Stimulated activated CD8-positive, alpha-beta memory T cell treated with anti-CD3 and anti-CD28 coated beads, Interleukin-7, amount 100 ng/mL, for 4 hours (primary cell): ENCODE measurements at places on chromosomes 5 and 9.

DNA sequence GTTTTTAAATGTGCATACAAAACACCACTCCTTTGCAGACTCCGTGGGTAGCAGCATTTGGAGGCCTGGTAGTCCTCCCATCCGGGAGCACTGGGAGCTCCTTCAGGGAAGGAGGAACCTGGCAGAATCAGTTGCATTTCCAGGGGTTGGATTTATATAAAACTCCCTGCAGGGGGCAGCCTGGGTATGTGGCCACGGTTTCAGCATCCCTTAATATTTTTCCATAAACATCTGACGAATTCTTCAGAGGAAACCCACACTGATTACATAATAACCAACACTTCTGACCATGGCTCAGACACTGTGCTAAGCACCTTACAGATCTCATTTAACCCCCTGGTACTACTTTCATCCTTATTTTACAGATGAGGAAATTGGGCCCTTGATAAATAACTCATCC, 6.1 kb upstream of the AFAP1L1 start:
- DNase-seq: no peak

GRCh38 chr9:113950195-113951031, 74.3 kb downstream of the ZNF618 start:
- DNase-seq: no peak

- no peak for DNase-seq
Observed at GRCh38 chr9:120434532-120434931, 145.4 kb downstream of the CDK5RAP2 start.

DNA sequence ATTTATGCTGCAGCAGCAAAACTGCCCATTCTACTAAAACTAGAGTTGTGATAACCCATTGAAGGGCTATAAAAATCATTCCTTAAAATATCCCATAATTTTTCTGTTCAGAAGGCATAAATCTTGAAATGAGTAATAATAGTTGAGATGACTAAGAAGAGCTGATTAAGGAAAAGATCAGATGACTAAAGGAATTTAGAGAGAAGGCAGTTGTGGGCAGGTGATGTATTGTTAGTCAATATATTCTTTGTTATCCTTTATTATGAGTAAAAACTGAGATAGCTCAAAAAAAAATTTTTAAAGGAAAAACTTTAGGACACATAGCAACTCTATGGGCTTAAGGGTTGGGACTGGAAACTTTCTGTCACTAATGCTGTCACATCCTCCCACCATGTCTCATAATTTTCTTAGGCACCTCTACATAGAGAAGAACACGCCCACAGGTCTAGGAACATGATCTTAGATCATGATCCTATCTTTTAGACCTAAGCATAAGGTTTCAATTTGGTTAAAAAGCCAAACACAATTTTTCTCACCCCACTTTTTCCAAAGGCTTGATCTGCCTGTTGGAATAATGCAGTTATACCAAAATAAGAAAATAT, 597.5 kb upstream of the MEF2C start:
- no peak for DNase-seq

DNA sequence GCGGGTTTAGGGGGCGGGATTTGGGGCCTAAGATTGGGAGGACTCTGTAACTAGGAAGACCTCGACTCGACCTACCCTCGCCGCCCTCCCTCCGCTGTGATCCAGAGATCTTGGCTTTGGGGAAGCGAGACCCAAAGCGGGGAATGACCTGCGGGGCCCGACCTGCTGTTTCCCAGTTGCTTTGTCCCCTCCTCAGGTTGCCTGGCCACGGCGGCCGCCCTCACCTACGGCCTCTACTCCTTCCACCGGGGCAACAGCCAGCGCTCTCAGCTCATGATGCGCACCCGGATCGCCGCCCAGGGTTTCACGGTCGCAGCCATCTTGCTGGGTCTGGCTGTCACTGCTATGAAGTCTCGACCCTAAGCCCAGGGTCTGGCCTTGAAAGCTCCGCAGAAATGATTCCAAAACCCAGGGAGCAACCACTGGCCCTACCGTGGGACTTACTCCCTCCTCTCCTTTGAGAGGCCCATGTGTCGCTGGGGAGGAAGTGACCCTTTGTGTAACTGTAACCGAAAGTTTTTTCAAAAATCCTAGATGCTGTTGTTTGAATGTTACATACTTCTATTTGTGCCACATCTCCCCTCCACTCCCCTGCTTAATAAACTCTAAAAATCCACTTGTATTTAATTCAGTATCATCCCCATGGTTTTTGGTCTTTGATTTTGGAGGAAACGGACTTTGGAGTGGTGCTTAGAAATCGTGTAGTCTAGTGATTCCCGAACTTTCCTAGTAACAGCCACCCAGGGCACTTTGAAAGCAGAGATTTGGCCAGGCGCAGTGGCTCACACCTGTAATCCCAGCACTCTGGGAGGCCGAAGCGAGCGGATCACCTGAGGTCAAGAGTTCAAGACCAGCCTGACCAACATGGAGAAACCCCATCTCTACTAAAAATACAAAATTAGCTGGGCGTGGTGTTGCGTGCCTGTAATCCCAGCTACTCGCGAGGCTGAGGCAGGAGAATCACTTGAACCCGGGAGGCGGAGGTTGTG, 878 bp downstream of the HIGD2A start:
- no peak for DNase-seq

- no peak for DNase-seq
Observed at GRCh38 chr5:102638912-102639652, 116.0 kb upstream of the PAM start.

DNA sequence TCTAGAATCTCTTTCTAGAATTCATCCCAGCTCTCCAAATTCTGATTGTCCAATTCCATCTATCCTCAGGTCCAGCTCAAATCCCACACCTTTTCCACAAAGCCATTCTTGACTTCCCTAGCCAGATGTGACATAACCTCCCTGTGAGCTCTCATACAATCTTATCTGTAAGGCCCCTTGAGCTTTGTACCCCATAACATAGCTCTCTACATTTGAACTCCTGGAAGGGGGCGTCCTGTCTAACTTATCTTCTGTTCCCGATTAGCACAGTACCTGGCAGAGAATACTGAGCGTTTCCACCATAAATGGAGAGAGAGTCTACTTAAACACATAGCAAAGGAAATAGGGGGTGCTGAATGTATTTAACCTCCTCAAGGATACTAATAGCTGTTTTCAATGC, 251.6 kb upstream of the RGMB start:
- DNase-seq: no peak

- no peak for DNase-seq
Observed at GRCh38 chr5:89313804-89314588, 431.0 kb upstream of the MEF2C start.

DNA sequence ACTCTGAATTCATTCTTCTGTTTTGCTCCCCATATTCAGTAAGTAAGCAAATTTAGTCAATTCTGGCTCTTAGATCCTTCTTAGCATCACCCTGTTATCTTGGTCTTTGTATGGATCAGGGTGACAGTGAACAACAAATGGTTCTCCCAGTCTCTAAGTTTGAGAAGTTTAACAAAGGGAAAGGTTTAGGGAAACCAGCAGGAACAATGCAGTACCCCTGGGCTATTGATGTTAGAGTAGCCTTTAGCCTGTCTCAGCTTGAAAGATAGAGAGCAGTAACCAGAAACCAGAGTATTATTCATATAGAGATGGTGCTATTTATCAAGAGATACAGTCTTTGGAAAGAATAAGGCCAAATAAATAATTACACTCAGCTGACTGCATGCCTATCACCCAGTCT, 241.8 kb downstream of the CDH12 start:
- DNase-seq: no peak

DNA sequence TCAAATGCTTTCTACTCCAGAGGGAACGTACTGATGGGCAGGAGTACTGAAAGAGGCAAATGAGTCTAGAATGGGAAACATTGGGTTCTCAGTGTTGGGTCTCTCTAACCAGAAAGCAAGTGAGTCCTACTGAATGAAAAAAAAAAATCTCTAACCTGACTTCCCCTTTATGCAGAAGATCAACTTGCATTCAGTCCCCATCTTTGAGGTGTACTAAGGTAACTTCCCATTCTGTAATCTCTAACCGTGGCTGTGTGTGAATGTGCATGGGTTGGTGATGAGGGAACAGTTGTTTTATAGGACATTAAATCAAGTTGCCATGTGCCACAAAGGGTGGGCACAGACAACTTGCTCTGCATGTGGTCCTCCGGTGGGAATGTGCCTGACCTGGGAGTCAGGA, 264.6 kb upstream of the CLINT1 start:
- DNase-seq: no peak

DNA sequence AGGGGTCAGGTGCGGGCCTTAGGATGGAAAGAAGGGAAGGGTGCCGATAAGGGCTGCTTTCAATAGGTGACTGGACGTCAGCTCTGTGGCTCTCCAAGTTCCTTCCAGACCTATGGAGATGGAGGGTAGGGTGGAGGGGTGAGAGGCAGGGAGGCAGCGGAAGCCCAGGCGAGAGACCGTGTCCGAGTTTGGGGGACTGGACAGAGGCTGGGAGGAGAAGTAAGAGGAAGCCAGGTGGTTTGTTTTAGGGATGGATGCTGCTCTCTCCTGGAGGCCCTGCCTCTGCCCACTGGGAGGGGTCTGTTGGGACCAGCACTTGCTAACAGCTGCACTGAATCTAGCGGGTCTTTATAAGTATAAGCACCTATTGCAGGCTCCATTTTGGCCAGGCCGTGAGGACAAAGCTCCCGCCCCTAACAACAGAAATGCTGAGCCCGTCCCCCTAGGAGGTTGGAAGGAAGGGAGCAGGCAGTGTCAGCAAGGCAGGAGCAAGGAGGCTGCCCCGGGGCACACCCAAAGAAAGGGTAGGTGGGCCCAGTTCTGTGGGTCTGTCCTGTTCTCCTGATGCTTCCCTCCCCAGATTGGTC, 167.5 kb downstream of the DAB2IP start:
- DNase-seq: no peak

DNA sequence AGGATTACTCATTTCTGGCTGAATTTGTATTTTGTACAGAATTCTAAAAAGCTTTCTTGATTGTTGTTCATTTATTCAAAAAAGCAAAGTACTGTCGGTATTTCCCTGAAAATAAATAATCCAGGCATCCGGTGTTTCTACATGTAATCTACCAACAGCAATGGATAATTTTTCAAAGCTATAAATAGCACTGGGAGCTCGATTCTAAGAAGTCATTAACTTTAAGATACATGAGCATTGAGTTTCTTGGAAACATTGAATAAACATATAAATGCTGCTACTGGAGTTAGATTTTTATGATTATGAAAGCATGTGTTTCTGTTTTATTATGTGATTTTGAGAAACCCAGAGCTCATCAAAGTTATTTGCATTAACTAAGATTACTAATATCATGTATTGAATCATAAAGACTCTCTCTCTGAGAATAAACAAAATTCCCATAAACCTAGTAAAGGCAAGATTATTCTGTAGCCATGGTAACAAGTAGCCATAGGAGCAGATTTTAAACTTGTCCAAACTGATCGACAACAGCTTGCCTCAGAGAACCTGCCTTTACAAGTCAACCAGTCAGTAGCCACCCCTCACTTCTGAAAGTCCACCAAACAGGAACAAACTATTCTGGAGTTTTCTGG, 197.0 kb downstream of the DRD1 start:
- DNase-seq: no peak

DNA sequence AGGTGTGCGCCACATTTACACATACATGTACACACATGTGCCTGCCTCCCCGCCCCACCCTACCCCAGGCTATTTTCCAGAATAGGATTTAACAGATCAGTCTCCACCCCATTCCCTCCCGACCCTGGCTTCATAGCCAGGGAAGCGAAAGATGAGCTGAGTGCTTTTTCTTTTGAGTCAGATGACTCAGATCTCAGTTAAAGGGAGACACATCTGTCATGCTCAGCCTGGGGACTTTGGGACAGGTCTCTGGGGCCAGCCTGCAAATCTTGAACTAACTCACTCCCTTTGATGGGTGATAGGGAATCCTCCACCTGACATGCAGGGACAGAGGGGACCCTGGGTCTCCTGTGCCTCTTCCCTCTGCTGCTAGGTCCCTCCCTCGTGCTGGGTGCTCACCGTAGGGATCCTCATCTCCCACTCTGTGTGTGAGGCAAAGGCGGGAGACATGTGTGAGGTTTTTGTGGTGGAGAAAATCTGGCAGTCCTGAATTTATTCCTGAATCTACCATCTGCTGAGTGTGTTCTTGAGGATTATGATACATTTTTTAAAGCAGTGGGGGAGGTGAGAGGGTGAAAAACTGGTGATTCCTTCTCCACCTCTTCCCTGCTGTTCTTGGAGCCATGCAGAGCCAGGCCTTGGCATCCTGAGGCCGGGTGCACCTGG, 37.7 kb downstream of the NEUROG1 start:
- DNase-seq: no peak

DNA sequence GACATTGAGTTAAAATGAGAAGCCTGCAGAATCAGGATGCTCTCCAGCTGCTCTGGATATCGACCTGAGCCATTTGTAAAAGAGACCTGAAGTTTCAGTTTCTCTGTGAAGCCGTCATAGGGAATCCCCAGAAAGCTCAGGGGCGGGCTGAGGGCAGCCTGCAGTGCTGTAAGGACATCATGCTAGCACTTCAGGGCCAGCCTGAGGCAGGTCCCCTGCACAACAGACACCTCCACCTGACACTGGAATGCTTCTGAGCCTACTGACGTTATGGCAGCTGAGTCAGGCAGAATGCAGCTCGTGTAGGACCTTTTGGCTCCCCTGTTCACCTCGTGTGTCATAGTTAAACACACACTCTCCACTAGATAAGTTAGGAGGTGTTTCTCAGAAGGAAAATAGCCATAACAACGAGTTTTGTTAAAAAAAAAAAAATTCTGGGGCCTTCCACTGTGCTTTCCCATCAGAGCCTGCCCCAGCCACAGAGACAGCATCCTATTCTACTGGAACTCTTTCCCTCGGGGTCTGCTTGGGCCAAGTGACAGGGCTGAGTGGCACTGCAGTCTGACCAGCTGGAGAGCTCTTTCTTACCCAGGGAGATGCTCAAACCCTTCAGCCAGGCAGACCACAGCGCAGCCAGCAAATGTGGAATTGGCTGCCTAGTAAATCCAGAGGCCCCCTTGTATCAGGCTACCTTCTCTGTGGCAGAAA, 354.9 kb downstream of the DIRAS2 start:
- no peak for DNase-seq

GRCh38 chr9:129868872-129869486, 33.7 kb downstream of the USP20 start:
- peak; percentile 84 for DNase-seq

- no peak for DNase-seq
Observed at GRCh38 chr9:93577078-93577974, 942 bp downstream of the PHF2 start.

DNA sequence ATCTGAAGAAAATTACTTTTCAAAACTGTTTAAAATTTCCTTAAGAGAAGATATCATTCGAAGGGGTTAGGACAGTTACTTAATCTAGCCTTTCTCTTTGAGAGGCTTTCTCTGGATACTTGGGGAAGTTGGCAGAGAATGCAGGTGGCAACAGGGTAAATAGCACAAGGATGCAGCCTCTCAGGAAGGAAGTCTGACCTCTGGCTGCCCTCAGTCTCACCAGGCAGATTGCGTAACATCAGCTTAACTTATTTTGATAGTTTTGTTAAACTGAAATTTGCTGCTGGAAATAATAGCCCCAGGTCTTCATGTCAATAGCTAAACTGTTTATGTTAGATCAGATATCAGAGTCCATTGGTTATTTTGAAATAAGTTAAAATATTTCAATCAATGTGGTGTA, 20.4 kb downstream of the CCDC192 start:
- DNase-seq: no peak

GRCh38 chr5:125088522-125089105, 342.2 kb upstream of the ZNF608 start:
- no peak for DNase-seq

GRCh38 chr9:107489687-107490605, at the start of gene KLF4:
TSS of gene KLF4 (minus strand) at chr9:107489769. CDS start at chr9:107489172, 597 bp downstream.
- DNase-seq: peak; percentile 24

- no peak for DNase-seq
Observed at GRCh38 chr9:121660367-121660766, 8.9 kb downstream of the DAB2IP start.
